NCI-H1105 treated with DMSO at 0.1 percent for 48 hours (cell line): ENCODE measurements at places on chromosomes 3 and 15.

- DNase-seq: peak; percentile 55
Observed at GRCh38 chr3:63768386-63768785, 50.7 kb upstream of the C3orf49 start.

DNA sequence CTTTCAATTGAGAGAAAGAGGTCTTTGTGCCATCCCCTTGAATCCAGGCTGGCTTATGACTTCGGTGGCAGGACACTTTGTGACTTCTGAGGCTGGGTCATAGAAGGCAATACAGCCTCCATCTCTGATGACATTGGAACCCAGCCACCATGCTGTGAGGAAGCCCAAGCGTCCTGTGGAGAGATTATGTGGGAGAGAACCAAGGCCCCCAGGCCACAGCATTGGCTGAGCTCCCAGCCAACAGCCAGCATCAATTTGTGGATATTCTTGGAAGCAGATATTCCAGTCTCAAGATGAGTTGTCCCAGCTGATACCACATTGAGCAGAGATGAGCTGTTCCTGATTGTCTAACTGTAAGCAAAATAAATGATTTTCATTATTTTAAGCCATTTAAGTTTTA is 12.7 kb upstream of the XIRP1 start:
- DNase-seq: no peak

GRCh38 chr3:10772271-10773161 is 43.5 kb upstream of the SLC6A11 start:
- DNase-seq: no peak

- DNase-seq: no peak
Observed at GRCh38 chr15:63163217-63163616, 5.9 kb upstream of the RPS27L start.

DNA sequence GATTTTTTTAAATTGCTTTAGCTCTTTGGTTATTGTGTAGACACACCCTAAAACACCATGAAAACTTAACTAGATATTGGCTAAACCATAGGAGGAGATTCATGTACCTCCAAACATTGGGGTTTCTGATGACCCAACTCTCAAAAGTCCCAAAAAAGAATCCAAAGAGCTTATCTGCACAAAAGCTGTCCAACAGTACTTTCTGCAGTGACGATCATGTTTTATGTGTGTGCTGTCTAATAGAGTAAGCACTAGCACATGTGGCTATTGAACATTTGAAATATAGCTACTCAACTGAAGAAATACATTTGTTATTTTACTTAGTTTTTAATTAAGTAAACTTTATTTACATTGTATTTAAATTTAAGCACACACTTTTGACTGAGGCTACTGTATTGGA is 818.2 kb upstream of the LMCD1 start:
- no peak for DNase-seq

GRCh38 chr3:53688989-53689388 is 157.2 kb downstream of the CHDH start:
- DNase-seq: no peak

- peak; percentile 55 for DNase-seq
Observed at GRCh38 chr15:57237301-57237642, 139.0 kb upstream of the CGNL1 start.

GRCh38 chr15:57609805-57610529 is 18.3 kb downstream of the MYZAP start:
- no peak for DNase-seq

GRCh38 chr3:48143567-48143966 is 44.6 kb downstream of the CDC25A start:
- DNase-seq: no peak

GRCh38 chr3:183318877-183319276 is 65.8 kb downstream of the B3GNT5 start:
- DNase-seq: no peak

GRCh38 chr3:186208296-186208989 is 99.6 kb upstream of the ETV5 start:
- no peak for DNase-seq

- no peak for DNase-seq
Observed at GRCh38 chr3:44041726-44042125, 200.0 kb upstream of the TOPAZ1 start.

DNA sequence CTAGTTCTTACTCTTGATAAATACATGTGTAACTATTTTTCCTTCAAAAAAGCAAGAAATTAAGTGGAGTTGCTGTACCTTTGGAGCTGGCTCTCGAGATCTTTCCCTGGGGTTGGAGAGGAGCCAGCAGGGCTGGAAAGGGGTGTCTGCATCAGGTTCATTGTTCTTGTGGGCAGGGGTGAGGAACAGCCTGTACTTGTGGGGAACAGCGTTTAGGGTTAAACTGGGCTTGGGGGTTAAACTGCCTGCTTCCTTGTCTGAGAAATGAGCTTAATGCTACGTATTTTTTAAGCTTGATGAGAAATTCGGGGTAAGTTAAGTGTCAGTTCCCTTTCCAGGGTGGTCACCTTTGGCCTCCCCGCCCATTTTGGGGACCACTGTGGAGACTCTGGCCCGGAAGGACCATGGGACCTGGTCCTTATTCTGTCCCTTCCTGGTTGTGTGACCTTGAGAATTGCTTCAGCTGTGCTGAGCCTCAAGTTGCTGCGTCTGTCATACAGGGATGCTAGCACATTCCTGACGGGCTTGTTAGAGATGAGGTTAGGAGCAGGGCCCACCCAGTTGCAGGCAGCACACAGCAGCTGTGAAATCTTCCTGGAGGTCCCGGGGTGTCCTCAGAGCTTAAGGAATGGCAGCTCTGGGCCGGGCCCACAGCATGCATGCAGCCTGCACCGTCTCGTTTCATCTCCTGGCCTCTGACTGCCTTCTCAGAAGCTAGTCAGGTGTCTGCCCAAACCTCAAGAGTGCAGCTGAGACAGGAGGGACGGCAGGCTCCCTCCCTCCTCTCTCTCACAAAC is 11.6 kb downstream of the H1-8 start:
- DNase-seq: no peak

DNA sequence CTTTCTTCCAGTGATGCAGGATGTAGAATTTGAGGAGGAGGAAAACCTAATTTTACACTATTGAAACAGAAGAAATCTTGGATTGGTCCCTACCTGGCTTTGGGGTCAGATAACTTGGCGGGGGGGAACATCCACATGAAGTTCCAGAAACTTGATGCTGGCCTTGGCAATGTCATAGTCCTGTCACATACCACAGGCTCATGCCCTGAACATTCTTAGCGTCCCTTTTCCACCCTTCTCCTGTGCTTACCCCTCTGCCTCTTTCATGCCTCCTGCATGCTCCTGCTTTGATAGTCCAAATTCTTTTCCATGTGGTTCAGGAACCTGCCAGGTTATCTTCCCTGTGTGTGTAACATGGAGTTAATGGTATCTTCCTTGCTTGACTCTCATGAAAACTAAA is 110.6 kb downstream of the UNC13C start:
- no peak for DNase-seq

DNA sequence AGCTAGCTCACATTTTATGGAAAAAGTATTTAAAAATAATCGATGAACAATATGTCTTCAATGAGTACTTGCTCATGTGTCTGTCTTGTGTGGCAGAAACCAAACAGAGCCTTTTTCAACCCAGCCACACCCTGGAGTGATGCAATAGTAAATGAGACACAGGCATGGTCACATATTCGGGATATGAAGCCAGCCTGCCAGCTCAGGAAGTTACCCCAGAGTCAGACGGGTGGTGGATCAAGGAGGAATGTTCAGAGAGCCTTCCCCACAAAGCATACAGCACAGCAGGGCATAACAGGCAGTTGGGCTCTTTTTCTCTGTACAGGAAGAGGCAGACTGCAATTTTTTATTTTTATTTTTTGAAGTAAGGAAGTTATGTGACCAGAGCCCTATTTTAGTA is 27.3 kb downstream of the LARP6 start:
- DNase-seq: no peak
